ENCODE measurements at places on chromosomes 11 and 22.

- DNase-seq: no peak
These were observed 411 bp upstream of the KIRREL3 start for GRCh38 chr11:127000981-127001380.

- DNase-seq: no peak
These were observed 10.2 kb upstream of the CSNK1E start for GRCh38 chr22:38327396-38327795.

DNA sequence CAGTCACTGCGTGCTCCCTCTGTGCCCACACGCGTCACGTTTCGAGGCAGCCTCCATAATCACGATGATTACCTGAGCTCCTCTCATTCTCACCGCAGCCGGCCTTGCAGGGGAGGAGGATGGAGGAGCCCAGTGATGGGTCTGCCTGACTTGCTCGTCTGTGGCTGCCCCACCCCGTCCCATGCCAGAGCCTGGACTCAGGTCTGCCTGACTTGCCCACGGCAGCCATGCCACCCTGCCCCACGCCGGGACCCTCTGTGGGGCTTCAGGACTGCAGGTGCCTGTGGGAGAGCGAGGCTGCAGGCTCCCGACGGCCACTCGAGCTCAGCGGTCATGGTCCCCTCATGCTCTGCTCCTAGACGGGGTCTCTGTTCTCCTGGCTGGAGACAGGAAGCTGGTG is 1025.1 kb downstream of the BRD1 start:
- DNase-seq: no peak

DNA sequence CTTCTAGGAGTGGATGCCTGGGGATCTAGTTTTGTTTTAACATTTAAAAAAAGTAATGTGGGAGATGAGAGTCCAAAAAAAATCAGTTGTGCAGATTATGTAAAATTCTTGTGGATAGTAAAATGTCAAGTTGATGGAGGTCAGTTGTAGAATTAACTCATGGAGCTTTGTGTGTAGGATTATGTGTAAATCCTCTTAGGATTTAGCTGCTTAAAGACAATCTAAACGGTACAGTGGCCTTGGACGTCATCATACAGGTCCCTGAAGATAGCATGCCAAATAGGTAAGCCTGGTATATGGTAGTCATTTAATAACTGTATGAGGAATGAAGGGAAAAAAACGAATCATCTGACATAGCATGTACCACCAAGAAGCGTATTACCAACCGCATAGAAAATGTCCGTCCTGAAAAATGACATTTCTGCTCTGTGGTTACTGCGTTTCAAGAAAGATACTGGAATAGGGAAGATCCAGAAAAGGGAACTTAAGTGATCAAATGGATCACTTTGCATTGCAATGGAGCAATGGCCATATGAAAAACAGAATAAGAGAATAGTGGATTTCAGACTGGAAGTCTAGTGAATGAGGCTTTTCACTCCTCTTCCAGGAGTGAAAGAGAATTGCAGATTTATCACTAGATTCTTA is 61.3 kb downstream of the BCL2L13 start:
- DNase-seq: no peak

DNA sequence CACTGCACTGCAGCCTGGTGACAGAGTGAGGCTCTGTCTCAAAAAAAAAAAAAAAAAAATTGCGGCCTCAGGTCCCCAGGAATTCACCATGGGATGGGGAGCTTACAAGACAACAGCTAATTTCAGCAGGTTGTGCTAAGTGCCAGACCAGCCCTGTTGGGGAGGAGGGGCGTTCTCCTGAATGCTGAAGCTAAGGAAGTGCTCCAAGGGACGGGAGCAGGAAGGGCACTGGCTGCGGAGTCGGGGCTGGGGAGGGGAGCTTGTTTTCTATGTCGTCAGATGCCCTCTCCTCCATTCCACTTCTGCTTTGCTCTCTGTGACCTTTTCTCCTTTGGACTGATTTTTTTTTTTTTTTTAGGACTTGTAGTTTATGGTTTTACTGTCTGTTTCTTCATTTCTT is 4.5 kb downstream of the ADAMTS15 start:
- no peak for DNase-seq

DNA sequence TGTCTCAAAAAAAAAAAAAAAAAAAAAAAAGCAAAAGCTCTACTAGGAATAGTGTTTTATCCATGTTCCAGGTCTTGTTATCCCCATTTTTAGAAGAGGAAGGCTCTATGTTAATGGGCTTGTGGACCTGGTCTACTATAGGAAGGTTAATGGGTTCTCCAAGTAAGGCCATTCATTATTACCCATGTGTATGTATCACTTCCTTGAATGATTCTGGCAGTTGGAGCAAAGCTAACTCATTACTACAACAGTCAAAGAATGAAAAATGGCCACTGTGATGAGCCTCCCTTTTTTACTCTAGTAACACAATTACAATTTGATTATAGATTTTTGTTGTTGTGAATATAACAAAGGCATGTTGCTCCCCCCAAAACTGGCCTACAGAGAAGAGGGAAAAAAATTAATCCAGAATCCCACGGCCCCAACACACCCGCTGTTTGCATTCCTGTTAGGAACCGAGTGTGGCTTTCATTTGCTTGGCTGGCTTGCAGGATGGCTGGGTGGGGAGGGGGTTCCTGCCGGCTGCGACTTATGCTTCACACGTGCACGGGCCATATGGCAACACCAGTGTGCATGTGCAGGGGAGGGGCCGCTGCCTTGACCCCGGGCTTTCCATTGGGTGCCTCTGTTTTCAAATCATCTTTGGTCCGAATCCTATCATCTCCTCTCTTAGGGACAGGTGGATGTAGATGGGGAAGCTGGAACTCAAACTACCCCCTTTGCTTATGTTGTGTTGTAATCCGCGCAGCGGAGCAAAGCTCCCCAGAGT is 148.8 kb downstream of the HIPK3 start:
- no peak for DNase-seq

Measured in activated T-cell treated with anti-CD3 and anti-CD28 coated beads, Interleukin-2, amount 50 U/mL, for 24 hours (primary cell).